ENCODE measurements at places on chromosomes 1 and 21. TPM values are rescaled to one million over a fixed set of nuclear protein-coding genes. Genes with fewer than 3 reads are reported as not detected.

LGR6 gene
- total RNA-seq: not detected

LCE2A gene
- total RNA-seq: not detected

LPAR3 gene
- total RNA-seq: not detected

PGLYRP3 gene
- not detected for total RNA-seq

C1orf35 gene
- 6.8 TPM for total RNA-seq

LCE1B gene
- total RNA-seq: not detected

AGO4 gene
- total RNA-seq: 42.9 TPM

C4BPB gene
- total RNA-seq: not detected

PPP1R8 gene
- 48.3 TPM for total RNA-seq

SPRR4 gene
- not detected for total RNA-seq

TEX38 gene
- total RNA-seq: not detected

NBPF4 gene
- not detected for total RNA-seq

AMY2A gene
- total RNA-seq: not detected

PTBP2 gene
- total RNA-seq: 14.7 TPM

ERICH3 gene
- total RNA-seq: not detected

TAS1R1 gene
- total RNA-seq: 0.13 TPM

TMPRSS3 gene
- under 0.01 TPM for total RNA-seq

ZSWIM5 gene
- total RNA-seq: 3.7 TPM

MYOM3 gene
- not detected for total RNA-seq

CYP4B1 gene
- not detected for total RNA-seq

CRABP2 gene
- total RNA-seq: 0.25 TPM

HTR1D gene
- total RNA-seq: 0.13 TPM

ADPRS gene
- total RNA-seq: 36.2 TPM

PTAFR gene
- total RNA-seq: 0.13 TPM

GMEB1 gene
- total RNA-seq: 7.5 TPM

NUP210L gene
- under 0.01 TPM for total RNA-seq

SPATA45 gene
- not detected for total RNA-seq

VASH2 gene
- 0.13 TPM for total RNA-seq

HES4 gene
- total RNA-seq: 54.1 TPM

CFHR1 gene
- not detected for total RNA-seq

B3GALT2 gene
- total RNA-seq: 3.7 TPM

PBX1 gene
- 1.0 TPM for total RNA-seq

ERG gene
- total RNA-seq: 41.0 TPM

AADACL3 gene
- not detected for total RNA-seq

USH2A gene
- total RNA-seq: not detected

ACTA1 gene
- under 0.01 TPM for total RNA-seq

RGL1 gene
- 28.3 TPM for total RNA-seq

CFAP141 gene
- total RNA-seq: not detected

CYP4A22 gene
- not detected for total RNA-seq
